T-helper 2 cell treated with Interferon-gamma antibody and Interleukin-4, amounts not matched to agents 5 μg/mL and 100 μg/mL, for 36 hours (primary cell): ENCODE measurements at places on chromosomes 11 and 22.

DNA sequence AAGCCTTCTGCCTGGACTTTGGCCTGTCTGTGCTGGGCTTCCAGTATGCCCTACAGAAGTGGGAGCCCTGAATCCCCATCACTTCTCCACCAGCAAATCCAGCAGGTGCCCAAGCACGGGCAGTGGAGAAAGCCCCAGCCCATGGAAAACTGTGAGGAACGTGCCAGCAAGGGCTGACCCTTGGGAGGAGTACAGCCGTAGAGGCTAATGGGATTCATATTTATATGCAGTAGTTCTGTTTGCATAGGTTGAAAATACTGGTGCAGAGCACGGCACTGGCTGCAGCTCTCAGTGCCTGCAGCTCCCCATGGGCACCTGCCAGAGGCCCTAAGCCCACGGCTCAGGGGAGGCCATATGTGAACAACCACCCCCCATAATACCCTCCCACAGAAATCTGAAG lies 10.1 kb downstream of the NAGA start:
- DNase-seq, result no peak

DNA sequence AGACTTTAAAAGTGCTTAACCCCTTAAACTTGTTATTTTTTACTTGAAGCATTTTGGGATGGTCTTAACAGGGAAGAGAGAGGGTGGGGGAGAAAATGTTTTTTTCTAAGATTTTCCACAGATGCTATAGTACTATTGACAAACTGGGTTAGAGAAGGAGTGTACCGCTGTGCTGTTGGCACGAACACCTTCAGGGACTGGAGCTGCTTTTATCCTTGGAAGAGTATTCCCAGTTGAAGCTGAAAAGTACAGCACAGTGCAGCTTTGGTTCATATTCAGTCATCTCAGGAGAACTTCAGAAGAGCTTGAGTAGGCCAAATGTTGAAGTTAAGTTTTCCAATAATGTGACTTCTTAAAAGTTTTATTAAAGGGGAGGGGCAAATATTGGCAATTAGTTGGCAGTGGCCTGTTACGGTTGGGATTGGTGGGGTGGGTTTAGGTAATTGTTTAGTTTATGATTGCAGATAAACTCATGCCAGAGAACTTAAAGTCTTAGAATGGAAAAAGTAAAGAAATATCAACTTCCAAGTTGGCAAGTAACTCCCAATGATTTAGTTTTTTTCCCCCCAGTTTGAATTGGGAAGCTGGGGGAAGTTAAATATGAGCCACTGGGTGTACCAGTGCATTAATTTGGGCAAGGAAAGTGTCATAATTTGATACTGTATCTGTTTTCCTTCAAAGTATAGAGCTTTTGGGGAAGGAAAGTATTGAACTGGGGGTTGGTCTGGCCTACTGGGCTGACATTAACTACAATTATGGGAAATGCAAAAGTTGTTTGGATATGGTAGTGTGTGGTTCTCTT lies 2.8 kb downstream of the MALAT1 start:
- no peak for DNase-seq

DNA sequence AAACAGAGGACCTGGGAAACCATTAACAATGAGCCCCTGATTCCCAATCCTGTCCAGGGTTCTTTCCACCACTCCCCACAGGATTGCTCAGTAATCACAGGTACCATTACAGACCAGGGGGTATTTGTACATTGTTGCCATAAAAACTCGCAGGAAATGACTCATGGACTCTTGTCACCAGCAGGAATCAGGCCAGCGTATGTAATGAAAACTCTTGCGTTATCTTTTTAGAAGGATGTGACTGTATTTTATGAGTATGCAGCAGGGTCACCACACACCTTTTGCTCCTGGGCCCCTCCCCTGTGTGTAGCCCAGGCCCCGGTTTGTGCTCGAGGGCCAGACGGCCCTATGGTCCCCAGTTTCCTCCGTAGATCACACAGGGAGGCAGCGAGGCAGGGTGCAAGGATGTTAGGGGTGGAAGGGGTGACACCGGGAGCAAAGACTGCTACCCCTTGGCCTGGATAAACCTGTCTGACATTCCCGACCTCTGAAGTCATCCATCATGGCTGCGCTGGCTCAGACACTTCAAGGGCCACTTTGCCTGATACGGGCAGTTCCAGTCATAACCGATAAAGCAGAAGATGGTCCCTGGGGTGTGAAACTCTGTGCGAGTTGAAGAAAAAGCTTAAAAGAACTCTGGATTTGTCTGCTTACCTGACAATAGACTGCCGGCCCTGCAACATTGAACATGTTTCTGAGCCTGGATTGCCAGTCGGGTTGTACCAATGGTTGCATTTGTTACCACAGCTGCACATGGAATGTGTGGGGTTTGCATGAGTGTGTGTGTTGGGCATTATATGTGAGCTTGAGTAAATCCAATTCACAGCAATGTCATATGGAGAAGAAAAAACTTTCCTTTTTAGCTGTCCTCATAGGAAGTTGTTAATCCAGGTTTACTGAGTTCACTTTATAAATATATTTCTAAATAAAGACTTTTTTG lies 56.9 kb downstream of the MICAL2 start:
- peak; percentile 48 for DNase-seq

DNA sequence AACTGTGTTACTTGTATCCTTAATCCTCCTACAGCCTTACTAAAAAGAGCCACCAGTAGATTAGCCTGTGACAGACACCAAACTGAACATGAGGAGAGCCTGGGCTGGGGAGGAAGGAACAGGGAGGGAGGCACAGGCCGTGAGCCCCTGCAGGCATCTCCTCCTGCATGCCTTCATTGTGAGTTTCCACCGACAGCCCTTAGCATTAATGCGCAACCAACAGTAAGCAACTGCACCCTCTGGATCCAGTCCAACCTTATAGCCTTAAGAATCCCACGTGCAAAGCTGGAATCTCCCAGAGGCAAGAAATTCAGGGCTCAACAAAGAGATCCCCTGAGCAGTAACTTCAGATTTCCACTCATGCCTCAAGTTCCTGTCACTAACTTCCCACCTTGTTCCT lies 84.6 kb downstream of the ETS1 start:
- no peak for DNase-seq

GRCh38 chr11:118744046-118744445 lies 46.9 kb downstream of the DDX6 start:
- DNase-seq, result no peak

DNA sequence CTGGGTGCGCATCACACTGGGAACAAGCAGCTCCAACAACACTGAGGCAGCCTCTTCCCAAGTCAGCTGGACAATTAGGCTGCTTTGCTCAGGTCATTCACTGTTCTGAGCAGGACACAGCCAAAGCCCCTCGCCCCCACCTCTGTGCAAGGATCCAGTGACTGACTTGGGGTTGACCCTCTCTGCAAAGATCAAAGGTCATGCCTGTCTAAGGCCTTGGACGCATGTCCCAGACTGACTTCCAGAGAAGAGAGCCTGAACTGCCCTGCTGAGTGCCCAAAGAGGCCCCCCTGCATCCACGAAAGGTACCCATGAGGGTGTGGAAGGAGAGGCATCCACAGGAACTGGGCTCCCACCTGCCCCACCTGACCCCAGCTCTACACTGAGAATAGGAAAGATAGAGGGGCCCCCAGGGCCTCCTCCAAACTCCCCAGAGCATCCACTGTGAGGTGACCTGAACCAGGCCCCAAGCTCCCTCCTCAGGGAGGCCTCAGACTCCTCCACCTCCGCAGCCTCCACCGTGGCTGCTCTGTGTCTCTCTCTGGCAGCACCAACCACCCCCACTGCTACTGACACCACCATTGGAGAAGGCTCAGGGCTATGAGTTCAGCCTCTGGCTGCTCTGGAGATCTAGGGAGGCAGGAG lies 53.5 kb downstream of the IGLL5 start:
- DNase-seq, result no peak

GRCh38 chr11:115164774-115165173 lies 339.4 kb downstream of the CADM1 start:
- DNase-seq, result no peak

- no peak for DNase-seq
Measured at GRCh38 chr11:124837491-124837856, 27.8 kb upstream of the ROBO3 start.

DNA sequence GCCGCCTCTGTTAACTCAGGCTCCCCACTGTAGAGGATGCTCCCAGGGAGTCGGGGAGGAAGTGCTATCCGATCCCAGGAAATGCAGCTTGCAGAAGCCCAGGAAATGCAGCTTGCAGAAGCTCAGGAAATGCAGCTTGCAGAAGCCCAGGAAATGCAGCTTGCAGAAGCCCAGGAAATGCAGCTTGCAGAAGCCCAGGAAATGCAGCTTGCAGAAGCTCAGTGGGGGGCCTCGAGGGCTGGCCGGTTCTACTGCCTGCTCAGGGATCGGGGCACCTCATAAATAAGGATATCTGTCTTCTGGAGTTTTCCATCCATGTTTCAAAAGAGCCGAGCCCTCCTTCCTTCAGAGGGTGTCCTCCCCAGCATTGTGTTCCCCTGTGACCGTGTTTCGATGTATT lies 25.1 kb upstream of the SMIM38 start:
- DNase-seq, result no peak

DNA sequence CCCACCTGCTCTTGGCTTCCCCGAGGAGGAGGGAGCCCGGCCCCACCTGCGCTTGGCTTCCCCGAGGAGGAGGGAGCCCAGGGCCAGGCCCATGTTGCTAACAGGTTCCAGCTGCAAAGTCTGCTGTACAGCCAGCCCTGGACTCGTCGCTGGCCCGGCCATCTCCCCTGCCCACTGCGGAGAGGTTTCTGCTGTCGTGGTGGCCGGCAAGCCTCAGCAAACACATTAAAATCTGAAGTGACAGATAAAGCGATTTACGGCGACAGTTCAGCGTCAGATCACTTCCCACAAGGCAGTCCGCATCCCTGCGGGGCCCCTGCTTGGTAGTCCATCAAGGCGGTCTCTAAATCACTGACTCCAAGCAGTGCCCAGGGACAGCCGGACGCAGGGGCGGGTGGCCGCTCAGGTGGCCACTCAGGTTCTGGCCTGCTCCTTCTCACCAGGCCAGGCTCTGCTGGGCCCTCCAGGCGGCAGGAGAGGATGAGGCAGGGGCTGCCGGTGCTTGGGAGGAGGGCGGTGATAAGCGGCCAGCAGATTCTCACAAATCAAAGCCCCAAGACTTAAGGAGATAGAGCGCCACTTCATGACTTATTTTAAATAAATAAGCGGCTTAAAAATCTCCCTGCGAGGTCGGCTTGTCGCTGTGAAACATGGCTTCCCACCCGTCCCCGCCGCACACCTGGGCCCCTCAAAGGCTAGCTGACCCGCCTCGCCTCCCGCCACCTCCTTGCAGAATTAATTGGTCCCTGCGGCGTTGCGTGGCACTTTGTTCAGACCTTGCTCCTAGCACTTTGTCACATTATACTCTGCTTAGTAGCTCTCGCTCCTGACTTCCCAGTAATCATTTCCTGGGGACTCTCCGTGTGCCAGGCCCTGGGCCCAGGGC lies 21.1 kb downstream of the MACROD1 start:
- DNase-seq, result no peak

DNA sequence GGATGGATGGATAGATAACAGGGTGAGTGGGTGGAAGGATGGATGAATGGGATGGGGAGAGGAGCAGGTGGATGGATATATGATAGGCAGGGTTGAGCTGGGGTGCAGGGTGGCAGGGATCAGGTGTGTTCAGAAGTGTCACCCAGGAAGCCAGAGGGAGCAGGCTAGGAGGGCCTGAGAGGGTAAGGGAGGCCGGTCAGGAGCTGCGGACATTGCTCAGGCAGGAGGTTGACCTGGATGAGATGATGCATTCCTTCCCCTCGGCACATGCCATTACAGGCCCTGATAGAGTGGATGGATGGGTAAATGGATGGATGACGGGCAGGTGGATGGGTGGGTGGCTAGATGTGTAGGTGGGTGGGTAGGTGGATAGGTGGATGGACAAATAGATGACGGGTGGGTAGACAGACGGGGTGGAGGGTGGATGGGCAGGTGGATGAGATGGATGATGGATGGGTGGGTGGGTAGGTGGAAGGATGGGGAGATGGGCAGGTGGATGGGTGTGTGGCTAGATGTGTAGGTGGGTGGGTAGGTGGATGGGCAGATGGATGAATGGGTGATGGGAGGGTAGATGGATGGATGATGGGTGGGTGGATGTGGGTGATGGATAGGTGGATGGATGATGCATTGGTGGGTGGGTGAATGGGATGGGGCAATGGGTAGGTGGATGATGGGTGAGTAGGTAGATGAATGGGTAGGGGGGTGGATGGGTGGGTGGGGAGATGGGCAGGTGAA lies 8.0 kb downstream of the DHCR7 start:
- DNase-seq, result no peak

DNA sequence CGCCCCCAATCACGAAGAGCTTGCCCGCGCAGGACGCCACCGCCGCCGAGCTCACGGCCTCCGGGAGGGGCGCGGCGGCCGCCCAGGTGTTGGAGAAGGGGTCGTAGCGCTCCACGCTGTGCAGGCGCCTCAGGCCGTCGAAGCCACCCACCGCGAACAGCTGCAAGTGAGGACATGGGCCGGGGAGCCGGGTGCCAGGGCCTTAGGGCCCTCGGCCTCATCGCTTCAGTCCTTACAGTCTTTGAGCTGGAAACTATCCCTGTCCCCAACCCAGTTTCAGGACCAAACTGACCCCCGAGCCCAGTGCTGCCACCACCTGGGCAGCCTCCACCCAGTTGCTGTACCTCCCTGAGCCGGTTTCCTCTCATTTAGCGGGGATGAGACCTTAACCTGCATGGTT lies 7.6 kb downstream of the KLHL35 start:
- DNase-seq, result no peak

DNA sequence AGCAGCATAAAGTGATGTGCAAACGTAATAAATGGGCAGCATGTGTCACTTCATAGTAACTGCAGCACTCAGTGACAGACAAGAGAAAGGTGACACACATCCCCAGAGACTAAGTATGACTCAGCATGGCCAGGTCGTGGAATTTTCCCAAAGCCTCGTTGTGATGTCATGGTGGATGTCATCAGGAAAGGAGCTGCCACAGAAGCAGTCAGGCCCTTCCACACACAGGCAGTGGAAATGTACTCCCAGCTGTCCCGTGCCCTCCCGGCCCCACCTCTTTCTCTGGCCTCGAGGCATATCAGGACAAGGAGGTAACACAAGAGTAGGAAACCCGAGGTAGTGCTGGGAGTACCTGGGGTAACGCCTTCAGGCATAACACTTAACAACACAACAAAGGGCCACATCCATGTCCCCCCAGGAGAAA lies 8.1 kb downstream of the PC start:
- DNase-seq, result peak; percentile 25

- DNase-seq, result no peak
Measured at GRCh38 chr11:105152021-105152512, 12.5 kb upstream of the CARD18 start.

GRCh38 chr11:13415201-13415600 lies 47.8 kb downstream of the BTBD10 start:
- DNase-seq, result no peak
